ENCODE measurements at places on chromosomes 6 and 20.

DNA sequence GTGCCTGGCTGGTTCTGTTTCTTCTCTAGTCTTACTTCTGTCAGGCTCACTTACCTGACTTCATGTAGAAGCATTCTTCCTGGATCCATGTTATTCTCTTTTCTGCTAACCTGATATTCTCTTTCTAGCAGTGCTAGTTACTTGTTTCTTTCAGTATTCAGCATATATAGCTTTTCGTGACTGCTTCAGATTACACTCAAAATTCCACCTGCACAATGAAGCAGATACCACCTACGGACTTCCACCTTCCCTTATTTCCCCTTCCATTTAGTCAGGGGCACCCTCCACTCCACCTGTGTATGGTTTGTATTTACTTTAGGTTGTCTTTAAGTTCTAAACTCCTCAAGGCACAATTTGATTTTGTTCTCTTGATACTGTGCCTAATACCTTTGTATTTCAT is 36.8 kb downstream of the ZFAND3 start:
- no peak for DNase-seq

DNA sequence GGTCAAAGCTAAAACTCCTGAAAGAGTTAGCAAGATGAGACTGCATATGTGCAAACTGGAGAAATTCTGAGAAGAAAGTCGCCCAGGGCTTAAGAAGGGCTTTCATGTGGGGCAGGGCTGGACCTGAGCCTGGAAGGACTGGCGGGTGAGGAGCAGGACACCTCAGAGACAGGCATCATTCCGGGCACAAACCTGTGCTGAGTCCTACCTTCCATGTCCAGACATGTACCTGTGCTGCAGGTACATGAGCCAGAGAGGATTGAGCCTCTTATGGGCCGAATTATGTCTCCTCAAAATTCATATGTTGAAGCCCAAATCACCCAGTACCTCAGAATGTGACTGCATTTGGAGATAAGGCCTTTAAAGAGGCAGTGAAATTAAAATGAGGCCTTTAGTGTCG is 171.0 kb downstream of the QRSL1 start:
- no peak for DNase-seq

DNA sequence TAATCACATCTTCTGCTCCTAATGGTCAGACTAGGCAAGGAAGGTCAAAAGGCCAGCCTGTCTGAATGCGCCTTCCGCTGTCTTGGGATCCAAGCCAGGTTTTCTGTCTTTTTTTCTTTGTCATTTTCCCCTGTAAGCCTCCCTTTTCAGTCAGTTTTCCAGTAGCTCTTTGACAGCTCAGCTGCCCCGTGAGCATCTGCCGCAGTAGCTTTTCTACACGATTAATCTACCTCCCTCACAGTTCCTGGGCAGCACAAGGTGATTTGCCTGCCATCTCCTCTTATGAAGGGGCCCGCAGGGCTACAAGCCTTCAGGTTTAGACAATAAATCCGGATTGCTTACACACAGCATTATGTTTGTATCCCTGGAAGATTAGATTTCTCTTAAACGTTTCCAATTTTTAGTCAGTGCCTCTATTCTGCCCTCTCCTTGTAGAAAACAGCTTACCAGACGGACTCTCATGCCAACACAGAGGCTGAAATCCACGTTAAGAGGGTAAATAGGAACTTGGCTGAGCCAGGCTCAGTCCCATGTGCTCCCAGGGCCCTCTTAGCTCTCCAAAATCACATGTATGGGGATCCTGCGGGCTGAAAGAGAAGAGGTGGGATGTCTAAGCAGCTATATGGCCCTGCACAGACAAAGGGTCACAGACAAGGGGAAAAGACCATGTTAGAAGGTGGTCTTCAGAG is 77.2 kb downstream of the LY86 start:
- no peak for DNase-seq

- no peak for DNase-seq
Measured at GRCh38 chr20:8390037-8390433, 258.0 kb downstream of the PLCB1 start.

- DNase-seq: no peak
Measured at GRCh38 chr6:40474937-40475336, 112.2 kb downstream of the LRFN2 start.

DNA sequence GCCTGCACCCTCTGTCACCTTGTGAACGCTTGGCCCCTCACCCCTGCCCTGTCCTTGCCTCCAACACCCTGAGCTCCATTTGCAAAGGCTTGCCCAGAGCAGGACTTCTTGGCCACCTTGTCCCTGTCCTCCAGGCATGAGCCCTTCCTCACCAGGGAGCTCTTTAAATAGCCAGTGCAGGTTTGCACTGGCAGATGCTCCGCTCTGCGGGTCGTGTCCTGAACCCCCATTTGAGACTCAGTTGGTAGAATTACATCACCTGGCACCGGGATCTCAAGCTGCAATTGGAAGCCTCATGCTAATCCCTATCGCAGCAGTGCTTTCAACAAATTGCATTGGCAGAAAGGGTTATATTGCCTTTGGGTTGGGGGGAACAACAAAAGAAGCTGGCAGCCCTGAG is 85.9 kb downstream of the TRMT6 start:
- no peak for DNase-seq

GRCh38 chr6:25971187-25971821 is 8.7 kb downstream of the TRIM38 start:
- no peak for DNase-seq

GRCh38 chr6:14306151-14306906 is 188.8 kb downstream of the CD83 start:
- DNase-seq: no peak

- no peak for DNase-seq
Measured at GRCh38 chr6:151071295-151071694, 168.5 kb upstream of the AKAP12 start.

GRCh38 chr6:165659945-165660856 is 2.8 kb downstream of the PDE10A start:
- no peak for DNase-seq

DNA sequence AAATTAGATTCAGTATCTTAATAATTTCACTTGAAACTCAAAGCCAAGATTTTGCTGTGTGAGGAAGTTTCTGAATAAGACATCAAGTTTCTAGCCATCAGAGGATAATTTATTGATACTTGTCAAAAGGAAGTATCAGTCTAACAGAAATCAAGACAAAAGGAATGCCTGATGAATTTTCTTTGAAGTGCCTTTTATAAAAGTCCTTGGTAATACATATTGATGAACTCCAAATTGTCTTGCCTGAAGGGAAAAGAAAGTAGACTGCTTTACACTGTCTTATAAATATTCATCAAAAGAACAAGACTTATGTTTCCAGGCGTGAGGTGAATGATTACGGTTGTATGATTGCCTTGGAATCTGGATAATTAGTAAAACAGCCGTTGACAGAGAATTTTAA is 986.0 kb upstream of the MAP3K7 start:
- DNase-seq: no peak
